ENCODE measurements at places on chromosomes 11 and 22. TPM values are rescaled to one million over a fixed set of nuclear protein-coding genes. Genes with fewer than 3 reads are reported as not detected.

GRCh38 chr22:44871782-44872181 lies 119.4 kb downstream of the ARHGAP8 start:
- H3K4me1 ChIP-seq = no peaks in the 10 kb centered on the region
- no peaks in the 10 kb centered on the region for H3K27me3 ChIP-seq
- no peak for DNase-seq
- no peak overlapping the region for H3K4me3 ChIP-seq
- H3K27ac ChIP-seq = no peak overlapping the region

DNA sequence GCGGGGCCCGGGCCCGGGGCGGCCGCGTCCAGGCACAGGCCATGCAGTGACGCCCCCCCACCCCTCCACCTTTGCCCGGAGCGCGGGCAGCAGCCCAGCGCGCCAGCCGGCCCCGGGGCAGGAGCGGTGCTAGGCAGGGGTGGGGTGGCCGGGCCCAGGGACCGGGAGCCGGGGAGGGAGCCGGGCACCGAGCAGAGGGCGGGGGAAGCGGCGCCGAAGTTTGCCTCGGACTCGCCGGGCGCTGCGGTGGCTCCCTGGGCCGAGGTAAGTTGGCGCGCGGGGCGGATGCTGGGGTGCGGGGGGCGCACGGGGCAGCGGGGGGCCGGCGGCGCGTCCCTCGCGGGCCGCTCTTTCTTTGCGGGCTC lies 332 bp downstream of the TEAD1 start:
- DNase-seq = no peak
- H3K36me3 ChIP-seq = no peaks in the 10 kb centered on the region
- H3K27ac ChIP-seq = peak overlapping the region; percentile 88
- H3K27me3 ChIP-seq = no peaks in the 10 kb centered on the region
- H3K4me1 ChIP-seq = peaks cover 7% of the 10 kb centered on the region

- DNase-seq = no peak
- no peak overlapping the region for H3K4me3 ChIP-seq
- H3K27me3 ChIP-seq = no peaks in the 10 kb centered on the region
- no peak overlapping the region for H3K27ac ChIP-seq
- no peaks in the 10 kb centered on the region for H3K4me1 ChIP-seq
- no peaks in the 10 kb centered on the region for H3K36me3 ChIP-seq
These were observed 145.6 kb downstream of the EFCAB6 start for GRCh38 chr22:43666457-43666856.

KRTAP5-2 gene
- total RNA-seq = not detected

DNA sequence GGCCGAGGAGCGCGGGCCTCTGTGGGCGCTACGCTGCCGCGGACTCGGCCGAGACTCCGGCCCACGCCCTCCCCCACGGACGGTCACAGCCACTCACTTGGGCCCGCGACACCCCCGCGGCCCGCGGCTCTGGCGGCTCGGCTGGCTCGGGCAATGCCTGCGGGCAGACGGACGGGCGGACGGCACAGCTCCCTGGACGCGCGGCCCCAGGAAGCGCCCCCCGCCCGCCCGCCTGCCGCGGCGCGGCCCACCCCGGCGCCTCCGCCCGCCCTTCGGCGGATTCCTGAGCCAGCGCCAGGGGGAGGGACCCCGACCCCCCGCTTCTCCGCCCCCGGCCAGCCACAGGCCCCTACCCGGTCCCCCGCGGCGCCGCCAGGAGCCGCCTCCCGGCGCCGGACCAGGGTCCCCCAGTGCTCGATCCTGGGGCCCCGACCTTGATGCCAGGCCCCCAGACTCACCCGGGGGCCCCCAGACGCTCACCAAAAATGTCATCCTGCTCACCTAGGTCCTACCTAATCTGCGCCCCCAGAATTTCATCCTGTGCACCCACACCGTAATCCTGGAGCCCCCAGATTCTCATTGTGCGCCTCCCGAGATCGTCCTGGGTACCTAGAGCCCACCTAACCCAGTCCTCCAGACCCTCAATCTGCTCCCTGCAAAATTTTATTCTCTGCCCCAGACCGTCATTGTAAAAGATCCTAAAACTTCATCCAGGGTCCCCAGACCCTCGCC lies at the start of gene EFEMP2:
TSS of gene EFEMP2 (minus strand) at position 215 of the 732 bp plus-strand sequence. CDS start 446 bp downstream, outside the sequence.
- H3K4me3 ChIP-seq = peak within 1 kb of the TSS; percentile 90
- peaks cover 12% of the 10 kb centered on the region for H3K36me3 ChIP-seq
- peak within 1 kb of the TSS; percentile 97 for H3K27ac ChIP-seq
- no peaks in the 10 kb centered on the region for H3K27me3 ChIP-seq
- H3K4me1 ChIP-seq = peaks cover 29% of the 10 kb centered on the region
- DNase-seq = no peak

GRCh38 chr11:126345759-126346585 lies 9.5 kb upstream of the ST3GAL4 start:
- no peaks in the 10 kb centered on the region for H3K27me3 ChIP-seq
- H3K4me1 ChIP-seq = peaks cover 22% of the 10 kb centered on the region
- H3K36me3 ChIP-seq = no peaks in the 10 kb centered on the region

DNA sequence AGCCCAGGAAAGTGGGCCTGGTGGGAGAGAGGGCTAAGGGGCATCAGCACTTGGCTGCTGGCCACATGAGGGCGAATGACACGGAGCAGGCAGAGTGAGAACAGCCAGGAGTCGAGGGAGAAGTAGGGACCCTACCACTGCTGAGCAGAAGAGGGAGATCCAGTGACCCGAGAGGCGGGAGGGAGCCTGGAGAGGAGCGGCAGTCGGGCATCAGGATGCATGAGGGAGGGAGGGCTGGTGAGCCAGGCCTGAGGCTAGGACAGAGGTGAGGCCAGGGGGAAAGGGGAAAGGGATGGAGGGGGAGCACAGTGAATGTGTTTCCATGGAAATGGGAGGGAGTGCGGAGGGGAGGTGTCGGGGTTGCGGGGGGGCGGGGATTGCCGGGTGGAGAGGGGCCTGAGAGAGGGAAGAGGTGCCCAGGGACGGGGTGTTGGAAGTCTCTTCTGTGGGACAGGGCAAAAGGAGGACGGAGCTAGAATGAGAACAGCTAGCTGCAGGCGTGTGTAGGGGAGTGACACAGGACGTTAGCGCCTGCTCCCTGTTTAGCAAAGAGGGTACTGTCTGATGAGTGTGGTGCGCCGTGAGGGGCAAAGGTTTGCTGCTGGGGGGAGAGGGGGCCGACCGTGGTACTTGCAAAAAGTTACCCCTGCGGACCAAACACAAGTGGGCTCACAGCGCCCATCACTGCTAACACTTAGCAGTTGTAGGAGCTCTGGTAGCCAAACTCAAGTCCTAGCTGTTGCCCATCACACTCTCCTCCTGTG lies 37.1 kb upstream of the WNT11 start:
- no peak overlapping the region for H3K27ac ChIP-seq
- DNase-seq = no peak
- no peaks in the 10 kb centered on the region for H3K4me1 ChIP-seq
- H3K27me3 ChIP-seq = no peaks in the 10 kb centered on the region
- no peak overlapping the region for H3K4me3 ChIP-seq
- H3K36me3 ChIP-seq = no peaks in the 10 kb centered on the region

- no peaks in the 10 kb centered on the region for H3K36me3 ChIP-seq
- H3K4me3 ChIP-seq = no peak overlapping the region
- H3K27me3 ChIP-seq = no peaks in the 10 kb centered on the region
- no peaks in the 10 kb centered on the region for H3K4me1 ChIP-seq
- no peak for DNase-seq
These were observed 19.5 kb upstream of the UVRAG start for GRCh38 chr11:75795276-75796090.

GAL gene
- total RNA-seq = not detected

DNA sequence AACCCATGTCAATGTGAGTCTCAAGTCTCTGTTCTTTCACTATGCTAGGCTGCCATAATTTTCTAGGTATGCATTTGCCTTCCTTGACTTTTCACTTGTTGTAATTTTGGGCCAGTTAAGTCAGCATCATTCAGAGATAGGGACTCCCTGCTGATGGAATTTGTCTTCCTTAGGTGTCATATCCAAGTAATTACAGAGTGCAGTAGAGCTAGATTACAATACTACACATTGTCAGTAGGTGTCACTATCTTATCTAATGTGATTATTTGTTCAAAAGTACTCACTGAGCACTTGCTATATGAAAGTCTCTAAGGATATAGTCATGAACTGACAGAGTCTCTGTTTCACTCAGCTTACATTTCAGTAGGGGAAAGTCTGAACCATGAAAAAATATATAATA lies 25.0 kb upstream of the SYN3 start:
- H3K27me3 ChIP-seq = no peaks in the 10 kb centered on the region
- no peak for DNase-seq
- no peak overlapping the region for H3K4me3 ChIP-seq
- no peak overlapping the region for H3K27ac ChIP-seq
- H3K36me3 ChIP-seq = no peaks in the 10 kb centered on the region

DNA sequence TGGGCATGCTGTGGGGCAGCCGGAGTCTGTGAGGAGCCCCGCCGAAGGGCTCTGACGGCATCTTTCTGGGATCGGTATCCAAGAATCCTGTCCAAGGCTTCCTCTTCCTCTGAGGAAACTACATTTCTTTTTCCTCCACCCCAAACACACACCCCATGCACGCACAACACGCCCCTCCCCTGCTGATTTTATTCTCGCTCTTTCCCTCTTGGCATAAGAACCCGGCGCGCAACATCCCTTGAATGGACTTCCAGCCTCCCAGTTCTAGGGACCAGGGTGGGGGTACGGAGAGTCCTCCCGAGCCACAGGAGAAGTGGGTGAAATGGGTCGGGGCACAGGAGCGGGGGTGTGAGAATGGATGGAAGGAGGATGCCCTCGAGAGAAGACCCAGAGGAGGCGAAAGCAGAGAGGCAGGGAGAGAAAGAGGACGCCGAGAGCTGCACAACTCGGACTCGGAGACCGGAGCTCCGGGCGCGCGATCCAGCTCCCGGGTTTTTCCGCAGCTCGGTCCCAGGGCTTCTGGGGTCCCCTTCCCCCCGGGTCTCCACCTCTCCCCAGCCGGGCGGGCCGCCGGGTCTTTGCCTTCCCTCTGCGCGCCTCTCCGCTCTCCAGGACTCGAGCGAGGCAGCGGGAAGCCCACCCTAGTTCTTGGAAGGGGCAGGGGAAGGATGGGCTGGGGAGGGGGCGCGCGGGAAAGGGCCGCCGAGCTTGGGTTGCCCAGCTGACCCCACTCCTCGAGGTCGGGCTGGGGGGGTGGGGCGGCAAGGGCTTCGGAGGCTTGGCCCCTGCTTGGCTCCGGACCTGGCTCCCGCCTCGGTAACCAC lies 1.5 kb upstream of the LARGE1 start:
- H3K36me3 ChIP-seq = no peaks in the 10 kb centered on the region
- peak overlapping the region; percentile 62 for H3K27ac ChIP-seq
- peak overlapping the region; percentile 80 for H3K4me3 ChIP-seq
- peaks cover 29% of the 10 kb centered on the region for H3K4me1 ChIP-seq

DNA sequence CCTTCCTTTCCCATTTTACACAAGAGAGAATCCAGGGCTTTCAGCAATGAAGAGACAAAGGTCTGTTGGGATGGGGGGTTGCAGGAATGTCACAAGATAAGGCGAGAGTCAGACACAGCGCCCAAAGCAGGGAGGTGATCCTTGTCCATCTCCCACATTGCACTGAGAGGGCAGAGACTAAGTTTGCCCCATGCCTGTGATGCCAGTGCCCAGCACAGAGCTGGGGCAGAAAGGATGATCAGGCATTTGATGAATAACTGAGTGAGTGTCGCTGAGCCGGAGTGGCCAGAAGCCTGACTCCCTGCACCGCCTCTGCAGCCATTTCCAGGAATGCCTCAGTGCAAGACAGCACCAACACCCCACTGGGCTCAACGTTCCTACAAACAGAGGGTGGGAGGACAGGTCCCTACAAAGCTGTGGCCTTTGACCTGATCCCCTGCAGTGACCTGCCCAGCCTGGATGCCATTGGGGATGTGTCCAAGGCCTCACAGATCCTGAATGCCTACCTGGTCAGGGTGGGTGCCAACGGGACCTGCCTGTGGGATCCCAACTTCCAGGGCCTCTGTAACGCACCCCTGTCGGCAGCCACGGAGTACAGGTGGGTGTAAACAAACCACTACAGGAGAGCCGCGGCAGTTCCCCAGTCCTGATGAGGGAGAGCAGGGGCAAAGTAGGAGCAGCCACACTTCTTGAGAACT lies 2.3 kb downstream of the UPK3A start:
- H3K27ac ChIP-seq = no peak overlapping the region
- no peaks in the 10 kb centered on the region for H3K27me3 ChIP-seq
- peaks cover 25% of the 10 kb centered on the region for H3K4me1 ChIP-seq
- H3K36me3 ChIP-seq = no peaks in the 10 kb centered on the region
- no peak for DNase-seq

HIC2 gene
- 2.8 TPM for total RNA-seq

DNA sequence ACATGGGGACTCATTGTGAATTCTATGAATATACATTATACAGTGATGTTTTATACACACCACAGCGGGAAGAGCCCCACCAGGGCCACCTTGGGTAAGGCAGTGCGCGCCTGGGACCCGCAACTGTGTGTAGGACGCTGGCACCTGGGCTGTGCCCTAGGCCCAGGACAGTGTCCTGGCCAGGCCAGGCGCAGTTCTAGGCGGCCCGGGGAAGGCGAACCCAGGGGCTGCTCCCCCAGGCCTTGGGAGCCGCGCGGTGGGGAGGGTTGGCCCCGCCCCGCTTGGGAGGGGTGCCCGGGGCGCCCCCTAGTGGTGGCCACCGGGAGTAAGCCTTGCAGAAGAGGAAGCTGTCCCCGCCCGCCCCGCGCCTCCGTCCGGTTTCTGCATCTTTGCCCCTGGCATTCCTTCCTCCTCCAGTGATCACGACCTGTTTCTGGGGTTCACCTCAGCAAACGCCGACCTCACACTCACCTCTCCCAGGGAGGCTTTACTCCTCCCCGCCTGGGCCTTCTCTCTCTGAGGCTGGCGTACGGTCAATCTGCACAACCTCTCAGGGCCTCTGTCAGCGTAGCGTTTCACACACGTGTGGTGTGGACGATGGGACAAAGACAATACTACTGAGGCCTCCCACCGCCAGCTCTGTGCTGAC lies 9.5 kb upstream of the EHD1 start:
- peak overlapping the region; percentile 50 for H3K27ac ChIP-seq
- no peaks in the 10 kb centered on the region for H3K27me3 ChIP-seq
- no peak for DNase-seq
- peaks cover 4% of the 10 kb centered on the region for H3K4me1 ChIP-seq

GRCh38 chr11:44967930-44968496 lies 17.3 kb upstream of the TP53I11 start:
- no peaks in the 10 kb centered on the region for H3K36me3 ChIP-seq
- no peak overlapping the region for H3K4me3 ChIP-seq
- H3K27ac ChIP-seq = no peak overlapping the region
- DNase-seq = no peak
- H3K27me3 ChIP-seq = no peaks in the 10 kb centered on the region

GRCh38 chr11:113895367-113896155 lies 9.0 kb upstream of the HTR3B start:
- no peaks in the 10 kb centered on the region for H3K36me3 ChIP-seq
- DNase-seq = no peak
- H3K27me3 ChIP-seq = no peaks in the 10 kb centered on the region
- H3K4me3 ChIP-seq = no peak overlapping the region

TMEM191B gene
- total RNA-seq = not detected

GRCh38 chr11:75577207-75577606 lies 15.2 kb downstream of the SERPINH1 start:
- H3K27ac ChIP-seq = no peak overlapping the region
- peaks cover 10% of the 10 kb centered on the region for H3K4me1 ChIP-seq
- H3K27me3 ChIP-seq = no peaks in the 10 kb centered on the region
- no peak overlapping the region for H3K4me3 ChIP-seq

All from thoracic aorta (tissue), 2 donors.